ENCODE measurements at places on chromosomes 2 and 18.

DNA sequence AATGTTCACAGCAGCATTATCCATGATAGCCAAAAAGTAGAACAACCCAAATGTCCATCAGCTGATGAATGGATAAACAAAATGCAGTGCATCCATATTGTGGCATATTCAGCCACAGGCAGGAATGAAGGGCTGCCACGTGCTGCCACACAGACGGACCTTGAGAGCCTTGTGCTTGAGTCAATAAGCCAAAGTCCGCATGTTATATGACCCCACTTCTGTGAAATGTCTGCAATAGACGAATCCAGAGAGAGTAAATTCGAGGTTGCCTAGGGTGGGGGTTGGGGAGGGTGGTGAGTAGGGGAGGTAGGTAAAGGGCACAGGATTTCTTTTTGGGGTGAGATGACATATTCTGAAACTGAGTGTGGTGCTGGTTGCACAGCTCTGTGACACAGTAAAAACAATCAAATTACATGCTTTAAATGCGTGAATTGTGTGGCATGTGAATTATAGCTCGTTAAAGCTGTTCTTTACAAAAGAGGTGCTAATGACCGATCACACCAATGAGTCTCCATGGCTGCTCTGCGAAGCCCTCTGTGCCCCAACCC is 38.9 kb upstream of the LDLRAD4 start:
- peak; percentile 54 for DNase-seq

- DNase-seq = no peak
Observed at GRCh38 chr2:239892441-239893235, 132.5 kb downstream of the NDUFA10 start.

- peak; percentile 39 for DNase-seq
Observed at GRCh38 chr18:45828917-45829811, 3.7 kb downstream of the SIGLEC15 start.

DNA sequence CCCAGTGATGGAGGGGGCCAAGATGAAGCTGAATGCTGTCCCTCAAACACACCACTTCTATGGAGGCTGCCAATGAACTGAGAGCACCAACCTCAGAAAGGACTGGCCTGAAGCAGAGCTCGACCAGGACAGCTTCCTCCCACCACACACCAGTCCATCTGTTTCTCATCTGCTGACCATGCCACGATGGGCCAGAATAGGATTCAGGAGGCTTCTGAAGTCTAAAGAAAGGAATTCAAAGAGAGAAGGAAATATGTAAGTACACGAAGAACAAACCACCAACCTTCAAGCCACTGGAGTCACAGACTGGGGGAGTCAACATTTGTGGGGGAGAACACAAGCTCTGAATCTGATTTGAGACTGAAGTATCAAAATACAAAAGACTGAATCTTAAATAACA is 157.6 kb upstream of the CCDC68 start:
- DNase-seq = no peak

DNA sequence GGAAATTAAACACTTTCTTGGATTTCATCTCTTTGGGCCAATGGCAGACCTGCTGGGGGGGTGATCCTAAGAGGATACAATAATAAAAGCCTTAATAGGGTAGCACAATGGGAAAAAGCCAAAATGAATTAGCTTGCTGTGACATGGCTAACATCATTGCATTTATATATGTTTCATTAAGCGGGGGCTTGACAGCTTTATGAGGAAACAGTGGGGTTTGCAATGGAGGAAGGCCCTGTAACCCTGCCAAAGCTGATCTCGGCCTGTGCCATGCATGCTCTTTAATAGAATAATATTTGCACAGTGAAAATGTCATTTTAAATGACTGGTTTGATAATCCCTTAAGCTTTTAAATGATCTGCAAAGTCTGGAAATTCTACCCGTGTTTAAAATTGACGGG is 291.5 kb downstream of the SLC4A3 start:
- no peak for DNase-seq

DNA sequence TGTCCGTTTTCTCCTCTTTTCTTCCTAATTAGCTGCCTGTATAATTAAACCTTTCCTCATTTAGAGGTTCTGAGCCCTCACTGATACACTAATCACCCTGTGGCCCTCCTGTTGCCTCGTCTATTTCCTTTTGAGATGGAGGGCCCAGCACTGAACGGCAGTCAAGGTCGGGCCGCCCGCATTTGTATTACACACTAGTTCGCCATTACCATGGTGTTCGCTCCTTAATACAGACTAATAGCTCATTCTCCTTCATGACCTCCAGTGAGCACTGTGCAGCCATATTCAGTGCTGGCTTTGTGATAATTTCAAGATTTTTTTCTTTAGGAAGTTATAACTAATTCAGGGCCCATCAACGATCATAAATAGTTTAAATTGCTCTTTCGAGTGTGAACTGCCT is 64.1 kb downstream of the SLC4A3 start:
- DNase-seq = no peak

DNA sequence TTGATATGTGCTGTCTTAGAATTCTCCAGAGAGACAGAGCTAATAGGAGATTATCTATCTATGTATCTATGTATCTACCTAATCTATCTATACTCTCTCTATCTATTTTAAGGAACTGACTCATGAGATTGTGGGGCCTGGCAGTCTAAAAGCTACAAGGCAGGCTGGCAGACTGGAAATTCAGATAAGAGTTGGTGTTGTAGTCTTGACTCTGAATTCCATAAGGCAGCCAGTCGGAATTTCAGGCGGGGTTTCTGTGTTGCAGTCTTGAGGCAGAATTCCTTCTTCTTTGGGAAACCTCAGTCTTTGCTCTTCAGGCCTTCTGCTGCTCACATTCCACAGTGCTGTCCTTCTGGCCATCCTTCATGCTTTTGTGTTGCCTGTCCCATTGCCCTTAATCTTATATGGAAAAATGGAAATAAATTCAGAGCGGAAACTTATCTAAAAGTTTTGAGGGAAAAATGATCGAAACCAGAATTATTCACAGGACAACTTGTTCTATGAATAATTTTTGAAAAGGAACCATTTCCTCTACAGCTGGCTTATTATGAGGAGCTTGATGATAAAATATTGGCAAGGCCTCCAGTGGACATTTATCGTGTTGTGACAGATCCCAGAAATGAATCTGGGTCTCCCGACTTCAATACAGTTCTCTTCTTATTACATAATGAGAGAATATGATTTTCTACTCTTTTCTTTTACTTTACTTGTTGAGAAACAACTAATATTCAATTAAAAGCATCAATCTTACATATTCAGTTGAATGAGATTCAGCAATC is 10.8 kb downstream of the IL1RL1 start:
- no peak for DNase-seq

GRCh38 chr2:161371869-161372268 is 44.2 kb upstream of the TBR1 start:
- no peak for DNase-seq

DNA sequence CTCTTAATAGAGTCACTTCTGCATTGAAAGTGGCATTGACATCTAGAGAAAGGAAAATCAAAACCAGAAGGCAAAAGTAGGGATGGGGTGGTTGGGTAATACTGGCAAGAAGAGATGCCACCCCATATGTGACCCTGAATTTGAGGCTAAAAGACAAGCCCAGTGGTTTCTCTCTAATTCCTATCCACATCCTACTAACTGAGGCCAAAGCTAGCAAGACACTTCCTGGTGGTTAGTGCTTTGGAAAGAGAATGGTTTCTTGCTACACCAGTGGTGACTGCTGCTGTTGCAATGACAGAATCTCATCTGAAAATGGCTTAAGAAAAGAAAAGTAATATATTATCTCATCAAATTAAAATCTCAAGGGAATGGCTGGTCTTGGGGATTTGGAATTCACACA is 640.6 kb downstream of the EPHA4 start:
- no peak for DNase-seq

DNA sequence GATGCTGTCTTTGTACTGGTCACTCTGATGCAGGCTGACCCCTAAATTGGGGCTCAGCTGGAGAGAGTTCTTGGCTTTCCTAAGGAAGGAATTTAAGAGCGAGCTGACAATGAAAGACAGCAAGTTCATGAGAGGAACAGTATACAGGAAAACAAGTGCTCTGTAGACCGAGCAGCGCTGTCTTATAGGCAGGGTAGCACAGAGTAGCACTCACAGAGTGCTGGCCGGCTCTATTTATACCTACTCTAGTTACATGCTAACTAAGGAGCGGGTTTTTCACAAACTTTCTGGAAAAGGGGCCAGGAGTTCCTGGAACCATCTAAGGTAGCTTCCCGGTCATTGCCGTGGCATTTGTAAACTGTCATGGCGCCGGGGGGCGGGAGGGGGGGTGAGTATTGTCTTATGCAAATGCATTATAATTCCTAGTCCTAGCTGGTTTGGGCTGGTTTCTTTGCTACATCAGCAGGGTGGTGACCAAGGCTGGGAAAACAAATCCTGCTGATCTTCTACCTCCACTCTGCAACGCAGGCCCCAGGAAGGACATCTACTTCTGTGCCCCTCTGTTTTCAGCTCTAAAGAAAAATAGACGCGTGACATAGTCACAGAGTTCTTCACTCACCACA is 31.6 kb upstream of the MAP3K20 start:
- no peak for DNase-seq

DNA sequence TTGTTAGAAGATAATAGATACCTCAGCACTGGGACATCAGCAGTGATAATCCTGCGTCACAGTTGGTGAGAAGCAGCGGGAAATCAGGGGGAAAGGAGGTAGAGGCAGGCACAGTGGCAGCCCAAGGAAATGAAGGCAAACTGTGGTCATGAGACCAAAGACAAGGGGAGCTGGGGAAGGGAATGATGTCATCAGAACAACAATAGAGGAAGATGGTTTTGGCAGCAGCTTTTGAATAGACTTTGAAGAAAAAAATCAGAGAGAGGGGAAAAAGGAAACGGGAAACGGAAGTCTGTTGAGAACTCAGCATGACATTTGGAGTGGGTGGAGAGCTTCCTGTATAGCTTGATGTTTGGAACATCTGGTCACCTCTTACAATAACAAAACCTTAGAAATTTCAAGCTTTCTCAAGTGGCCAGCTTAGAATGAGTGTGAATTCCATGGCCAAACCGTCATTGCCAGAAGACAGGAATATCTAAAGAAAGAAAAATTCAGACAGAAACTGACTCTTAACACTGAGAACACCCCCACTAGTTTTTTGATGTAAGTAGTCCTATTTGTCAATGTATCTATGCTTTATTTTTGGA is 18.4 kb upstream of the YES1 start:
- no peak for DNase-seq

GRCh38 chr2:238967978-238968360 is 120.1 kb downstream of the TWIST2 start:
- no peak for DNase-seq

GRCh38 chr2:85795331-85796045 is 41.7 kb downstream of the ATOH8 start:
- no peak for DNase-seq

DNA sequence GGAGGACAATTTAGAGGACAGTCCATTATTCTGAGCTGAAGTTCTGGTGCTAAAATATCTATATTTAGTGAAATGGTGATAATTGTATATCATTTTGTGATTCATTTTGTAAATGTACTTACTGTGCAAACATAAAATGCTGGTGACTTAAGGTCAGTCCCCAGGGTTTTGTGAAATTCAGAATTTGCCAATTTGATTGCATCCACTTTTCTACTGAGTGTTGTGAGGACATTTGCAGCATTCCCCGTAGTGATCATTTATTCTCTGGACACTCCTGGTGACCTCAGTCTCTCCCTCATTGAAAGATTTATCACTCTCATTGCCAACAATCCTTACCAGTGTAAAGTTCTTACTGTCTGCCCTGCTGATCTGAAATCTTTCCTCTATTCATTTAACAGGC is 98.2 kb downstream of the SOCS6 start:
- DNase-seq = no peak

DNA sequence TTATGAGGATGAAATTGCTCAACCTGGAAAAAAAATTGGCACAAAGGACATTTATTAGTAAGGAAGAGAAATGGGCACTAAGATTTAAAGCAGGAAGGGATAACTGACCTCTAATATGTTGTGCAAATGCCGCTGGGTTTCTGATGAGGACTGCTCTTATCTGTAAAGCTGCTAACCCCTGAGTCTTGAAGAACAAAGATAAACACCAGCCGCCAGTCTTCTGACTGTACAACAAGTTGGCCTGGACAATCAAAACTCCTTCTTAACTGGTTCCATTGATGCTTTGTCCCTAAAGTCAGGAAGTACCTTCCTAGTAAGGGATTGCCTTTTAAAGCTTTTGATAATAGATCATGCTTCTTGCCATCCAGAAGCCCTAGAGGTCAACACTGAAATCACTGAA is 301.8 kb downstream of the TRIB2 start:
- DNase-seq = no peak

DNA sequence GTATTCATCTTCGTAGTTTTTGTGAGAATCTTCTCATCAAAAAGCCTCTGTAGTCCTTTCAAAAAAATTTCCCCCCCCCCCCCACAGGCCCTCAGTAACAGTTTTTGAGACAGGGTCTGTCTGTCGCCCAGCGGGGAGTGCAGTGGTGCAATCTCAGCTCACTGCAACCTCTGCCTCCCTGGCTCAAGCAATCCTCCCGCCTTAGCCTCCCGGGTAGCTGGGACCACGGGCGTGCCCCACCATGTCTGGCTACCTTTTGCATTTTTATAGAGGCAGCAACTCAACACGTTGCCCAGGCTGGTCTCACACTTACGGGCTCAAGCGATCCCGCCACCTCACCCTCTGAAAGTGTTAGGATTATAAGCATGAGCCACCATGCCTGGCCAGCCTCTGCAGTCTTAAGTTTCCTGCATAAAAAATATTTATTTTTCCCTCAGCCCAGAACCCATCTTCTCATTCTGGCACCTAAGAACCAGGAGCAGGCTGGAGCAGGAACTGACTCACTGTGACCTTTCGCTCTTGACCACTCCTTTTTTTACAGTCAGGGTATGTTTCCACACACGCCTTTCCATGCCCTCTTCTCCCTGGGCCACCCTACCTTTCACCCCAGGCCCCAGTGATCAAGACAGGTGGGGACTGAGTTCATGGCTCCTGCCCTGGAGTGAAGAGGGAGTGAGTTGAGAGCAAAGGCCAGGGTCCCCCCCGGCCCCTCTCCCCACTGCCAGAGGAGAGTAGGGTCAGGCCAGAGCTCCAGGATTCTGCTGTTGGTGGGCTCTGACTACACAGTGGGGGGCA is 32.5 kb upstream of the NT5DC4 start:
- no peak for DNase-seq

- DNase-seq = no peak
Observed at GRCh38 chr18:25517881-25518715, 166.1 kb upstream of the ZNF521 start.

GRCh38 chr2:217935901-217936684 is 66.7 kb downstream of the TNS1 start:
- DNase-seq = no peak

DNA sequence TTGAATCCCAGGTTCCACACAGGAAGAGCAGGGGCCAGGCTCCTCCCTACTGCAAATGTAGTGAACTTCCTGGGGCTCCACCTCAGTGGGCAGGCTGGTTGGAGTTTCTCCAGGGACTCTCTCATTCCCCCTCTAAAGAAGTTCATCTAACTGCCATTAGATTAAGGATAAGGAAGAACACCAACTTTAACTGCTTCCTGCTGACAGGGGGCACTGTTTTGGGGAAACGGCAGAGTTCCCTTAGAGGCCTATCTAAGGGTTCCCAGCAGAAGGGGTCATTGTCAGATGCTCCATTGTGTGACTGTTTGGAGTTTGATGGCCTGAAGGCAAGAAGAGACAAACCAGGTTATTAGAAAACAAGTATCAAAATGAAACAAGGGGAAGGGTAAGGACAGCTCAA is 2159.7 kb upstream of the PIK3C3 start:
- no peak for DNase-seq
